Naive B cell (primary cell): ENCODE measurements at places on chromosomes 5 and 9. TPM values are rescaled to one million over a fixed set of nuclear protein-coding genes. Genes with fewer than 3 reads are reported as not detected.

Gene CARD9
- polyA plus RNA-seq: 0.16 TPM

Gene POLR3G
- 3.3 TPM for polyA plus RNA-seq

Gene ALDOB
- not detected for polyA plus RNA-seq

Gene STPG3
- polyA plus RNA-seq: not detected

Gene CERCAM
- polyA plus RNA-seq: 0.31 TPM

Gene FGD3
- polyA plus RNA-seq: 71.1 TPM

Gene ENTR1
- polyA plus RNA-seq: 15.8 TPM

Gene GNPDA1
- 9.9 TPM for polyA plus RNA-seq

Gene PLAC8L1
- not detected for polyA plus RNA-seq

Gene ZNF879
- polyA plus RNA-seq: 6.4 TPM

Gene GDF9
- polyA plus RNA-seq: not detected

Gene FABP6
- not detected for polyA plus RNA-seq

DNA sequence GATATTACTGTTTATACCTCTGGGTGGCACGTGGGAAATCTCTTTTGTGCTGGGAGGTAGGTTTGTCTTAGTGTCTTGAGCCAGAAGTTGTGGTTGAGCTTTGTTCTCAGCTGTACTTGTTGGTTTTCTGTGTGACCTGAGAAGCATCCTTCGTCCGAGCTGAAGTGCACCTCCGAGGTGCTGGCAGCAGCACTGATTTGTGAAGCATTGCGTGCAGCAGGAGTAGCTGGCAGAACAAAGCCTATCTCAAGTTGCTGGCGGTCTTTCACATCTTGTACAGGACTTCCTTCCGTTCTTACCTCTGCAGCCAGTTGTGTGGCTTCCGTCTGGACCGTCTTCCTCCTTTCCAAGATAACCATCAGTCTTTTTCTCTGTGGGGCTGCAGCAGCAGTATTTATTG lies 4.3 kb downstream of the PRRC2B start:
- no peaks in the 10 kb centered on the region for H3K27me3 ChIP-seq
- peaks cover 82% of the 10 kb centered on the region for H3K4me1 ChIP-seq

DNA sequence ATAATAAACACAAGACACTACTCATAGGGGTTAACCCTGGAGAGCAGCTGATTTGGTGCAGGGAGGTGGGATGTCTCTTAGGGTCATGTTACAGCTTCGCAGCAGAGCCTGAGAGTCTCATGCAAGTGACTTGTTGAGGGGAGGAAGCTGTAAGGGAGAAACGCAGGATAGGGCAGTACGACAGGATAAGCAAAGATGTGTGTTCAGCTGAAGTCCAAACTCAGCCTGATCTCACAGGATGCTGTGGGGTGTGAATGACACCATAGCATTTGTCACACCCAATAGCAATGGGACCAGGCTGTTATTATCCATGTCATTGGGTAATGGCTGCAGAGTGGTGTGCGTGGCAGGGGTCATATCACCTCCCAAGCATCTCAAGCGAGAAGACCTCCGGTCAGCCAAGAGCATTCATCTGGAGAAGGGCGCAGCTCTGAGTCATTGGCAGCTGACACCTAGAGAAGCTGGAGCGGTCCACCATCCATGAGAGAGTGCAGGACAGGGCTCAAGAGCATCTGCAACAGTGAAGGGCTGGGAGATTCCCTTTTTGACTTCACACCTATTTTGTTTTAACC lies 49.2 kb upstream of the RPL26L1 start:
- no peak overlapping the region for H3K4me3 ChIP-seq
- DNase-seq: no peak
- H3K27ac ChIP-seq: peak overlapping the region; percentile 94
- H3K4me1 ChIP-seq: peaks cover 27% of the 10 kb centered on the region
- no peaks in the 10 kb centered on the region for H3K27me3 ChIP-seq
- no peaks in the 10 kb centered on the region for H3K36me3 ChIP-seq

GRCh38 chr5:14443671-14444093 lies 137.9 kb upstream of the OTULINL start:
- H3K27me3 ChIP-seq: no peaks in the 10 kb centered on the region
- H3K4me1 ChIP-seq: peaks cover 7% of the 10 kb centered on the region
- no peak overlapping the region for H3K27ac ChIP-seq
- H3K4me3 ChIP-seq: no peak overlapping the region

DNA sequence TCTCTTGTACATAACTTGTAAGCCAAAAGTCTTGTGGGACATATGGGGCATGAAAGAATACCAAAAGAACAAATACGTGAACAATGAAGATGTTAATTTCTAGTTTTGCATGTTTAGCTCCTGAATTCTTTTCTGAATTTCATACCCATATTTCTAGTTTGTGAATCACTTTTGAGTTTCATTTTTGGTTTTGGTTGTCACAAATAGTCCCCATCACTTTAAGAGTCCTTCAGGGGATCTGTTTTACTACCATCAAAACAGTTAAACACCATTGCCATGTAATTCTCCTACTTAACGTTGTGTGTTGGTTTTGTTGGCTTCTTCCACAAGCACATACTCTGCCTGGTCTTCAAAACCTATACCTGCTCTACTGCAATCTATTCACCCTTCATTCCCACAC lies 27.0 kb downstream of the VCAN start:
- no peak for DNase-seq
- H3K4me3 ChIP-seq: no peak overlapping the region
- peaks cover 3% of the 10 kb centered on the region for H3K27me3 ChIP-seq
- H3K36me3 ChIP-seq: no peaks in the 10 kb centered on the region

- H3K36me3 ChIP-seq: no peaks in the 10 kb centered on the region
- H3K4me1 ChIP-seq: peaks cover 14% of the 10 kb centered on the region
- no peaks in the 10 kb centered on the region for H3K27me3 ChIP-seq
- H3K4me3 ChIP-seq: no peak overlapping the region
- no peak for DNase-seq
These were observed 135.3 kb upstream of the EPB41L4A start for GRCh38 chr5:112554101-112554977.

DNA sequence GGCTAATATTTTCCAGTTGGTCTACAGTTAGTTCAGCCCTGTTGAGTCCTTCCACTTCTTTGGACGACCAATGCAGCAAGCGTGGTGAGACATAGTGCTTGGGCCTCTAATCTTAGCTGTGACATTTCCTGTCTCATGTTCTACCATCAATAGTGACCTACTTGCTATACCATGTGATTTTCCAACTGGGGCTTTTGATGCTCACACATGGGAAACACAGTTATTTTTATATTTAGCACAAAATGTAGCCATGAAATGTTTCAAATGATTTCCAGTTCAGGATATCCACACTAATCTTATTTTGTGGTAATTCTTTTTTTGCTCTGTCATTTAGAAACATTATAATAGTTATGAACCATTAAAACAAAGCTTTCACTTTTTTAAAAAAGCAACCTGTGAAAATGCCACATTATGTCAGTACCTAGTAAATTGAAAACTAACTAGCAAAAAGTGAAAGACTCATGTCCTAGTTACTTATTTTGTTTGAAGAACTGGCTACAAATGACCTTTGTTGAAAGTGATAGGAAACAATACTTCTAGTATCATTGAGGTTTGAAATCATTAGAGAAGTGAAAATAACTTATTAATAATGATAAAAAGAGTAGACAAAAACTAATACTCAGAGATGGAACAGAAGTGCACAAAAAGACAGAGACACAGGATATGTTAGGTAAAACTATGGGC lies 18.3 kb downstream of the MARCHF3 start:
- H3K27me3 ChIP-seq: no peaks in the 10 kb centered on the region
- H3K4me3 ChIP-seq: no peak overlapping the region
- no peak for DNase-seq
- H3K36me3 ChIP-seq: no peaks in the 10 kb centered on the region

GRCh38 chr5:73690015-73690414 lies 64.0 kb downstream of the ARHGEF28 start:
- no peaks in the 10 kb centered on the region for H3K36me3 ChIP-seq
- DNase-seq: no peak
- H3K27me3 ChIP-seq: peaks cover 3% of the 10 kb centered on the region
- no peak overlapping the region for H3K4me3 ChIP-seq

DNA sequence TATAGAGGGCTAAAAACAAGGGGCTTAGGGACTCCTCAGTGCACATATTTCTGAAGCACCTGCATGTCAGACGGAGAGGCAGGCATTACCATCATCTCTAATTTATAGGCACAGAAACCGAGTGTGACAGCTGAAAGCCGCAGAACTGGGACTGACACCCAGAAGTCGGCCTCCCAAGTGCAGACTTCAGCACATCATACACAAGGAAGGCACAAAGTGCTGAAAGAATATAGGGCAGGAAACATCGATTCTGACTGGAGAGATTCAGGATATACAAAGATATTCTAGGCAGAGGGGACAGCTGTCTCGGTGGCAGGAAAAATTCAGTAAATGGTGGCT lies 11.2 kb downstream of the MRPS27 start:
- H3K36me3 ChIP-seq: peaks cover 4% of the 10 kb centered on the region
- H3K27me3 ChIP-seq: no peaks in the 10 kb centered on the region
- H3K27ac ChIP-seq: peak overlapping the region; percentile 92
- peaks cover 24% of the 10 kb centered on the region for H3K4me1 ChIP-seq

DNA sequence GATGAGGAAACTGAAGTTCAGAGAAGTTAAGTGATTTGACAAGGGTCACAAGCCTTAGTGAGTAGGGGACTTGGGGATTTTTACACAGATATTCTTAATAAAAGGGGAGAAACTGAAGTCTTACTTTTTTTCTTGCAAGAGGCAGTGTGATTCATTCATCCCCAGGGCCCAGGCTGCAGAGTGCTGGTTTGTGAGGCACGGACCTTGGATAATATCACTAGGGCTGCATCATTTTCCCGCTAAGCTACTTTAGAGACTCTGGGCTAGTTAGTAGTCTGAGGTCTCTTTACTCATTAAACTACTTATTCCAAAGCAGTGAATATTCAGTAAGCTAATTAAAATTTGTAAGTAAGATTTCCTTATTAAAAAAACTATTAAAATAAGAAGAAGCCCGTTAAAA lies 195.0 kb downstream of the PBX3 start:
- no peak for DNase-seq
- H3K36me3 ChIP-seq: peaks cover 36% of the 10 kb centered on the region
- no peak overlapping the region for H3K27ac ChIP-seq
- no peak overlapping the region for H3K4me3 ChIP-seq
- H3K4me1 ChIP-seq: no peaks in the 10 kb centered on the region

DNA sequence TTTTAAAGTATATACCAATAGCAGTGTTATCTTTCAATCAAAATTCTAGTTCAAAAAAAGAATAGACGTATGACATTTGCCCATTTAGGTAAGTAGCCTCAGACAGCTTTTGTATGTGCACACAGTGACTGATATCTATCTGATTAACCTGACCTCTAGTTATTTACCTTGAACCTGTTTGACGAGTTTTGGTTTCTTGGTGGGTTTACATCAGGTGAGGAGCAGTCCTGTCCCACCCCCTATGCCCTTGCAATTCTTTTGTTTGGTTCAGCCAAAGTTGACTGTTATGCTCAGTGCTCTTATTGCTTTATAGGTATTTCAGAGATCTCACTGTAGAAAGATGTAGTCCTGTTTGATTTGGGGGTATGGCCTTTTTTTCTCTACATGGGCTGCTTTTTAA lies 147.2 kb downstream of the ISOC1 start:
- no peak overlapping the region for H3K27ac ChIP-seq
- no peaks in the 10 kb centered on the region for H3K27me3 ChIP-seq
- no peak overlapping the region for H3K4me3 ChIP-seq
- H3K36me3 ChIP-seq: no peaks in the 10 kb centered on the region
- no peak for DNase-seq
- H3K4me1 ChIP-seq: no peaks in the 10 kb centered on the region

GRCh38 chr5:86354664-86355063 lies 263.1 kb upstream of the COX7C start:
- no peak overlapping the region for H3K4me3 ChIP-seq
- H3K4me1 ChIP-seq: no peaks in the 10 kb centered on the region
- H3K27me3 ChIP-seq: no peaks in the 10 kb centered on the region
- H3K36me3 ChIP-seq: no peaks in the 10 kb centered on the region
- H3K27ac ChIP-seq: no peak overlapping the region

GRCh38 chr5:143142596-143143435 lies 260.7 kb downstream of the NR3C1 start:
- no peak overlapping the region for H3K27ac ChIP-seq
- no peaks in the 10 kb centered on the region for H3K27me3 ChIP-seq
- DNase-seq: no peak

GRCh38 chr5:156585999-156586398 lies 259.0 kb downstream of the SGCD start:
- H3K4me1 ChIP-seq: no peaks in the 10 kb centered on the region
- no peak for DNase-seq
- peaks cover 19% of the 10 kb centered on the region for H3K27me3 ChIP-seq

DNA sequence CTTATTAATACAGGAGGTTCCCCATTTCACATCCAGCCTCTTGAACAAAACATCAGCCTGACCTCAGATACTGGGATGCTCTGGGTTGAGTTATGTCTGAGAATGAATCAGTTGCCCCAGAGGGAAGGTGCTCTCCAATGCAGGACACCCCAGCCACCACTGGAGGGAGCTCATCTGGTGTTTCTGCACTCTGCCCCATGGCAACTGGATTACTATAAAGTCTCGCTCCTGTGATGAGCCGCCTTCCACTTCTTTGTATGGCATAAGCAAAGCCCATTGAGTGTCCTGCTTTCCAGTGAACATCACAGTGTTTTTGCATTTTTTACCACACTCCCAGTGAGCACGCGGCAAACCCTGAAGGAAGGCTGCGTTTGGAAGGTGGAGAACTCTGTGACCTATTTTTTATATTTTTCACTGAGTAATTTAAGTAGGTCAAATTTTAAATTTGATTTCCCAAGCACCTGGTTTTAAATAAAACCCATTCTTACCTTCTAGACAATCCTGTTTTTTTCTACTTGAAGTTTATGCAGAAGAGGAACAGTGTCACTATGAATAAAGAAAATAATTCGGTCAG lies 176.9 kb upstream of the WWC1 start:
- no peaks in the 10 kb centered on the region for H3K27me3 ChIP-seq
- no peak overlapping the region for H3K4me3 ChIP-seq
- H3K27ac ChIP-seq: no peak overlapping the region
- no peaks in the 10 kb centered on the region for H3K36me3 ChIP-seq
- no peaks in the 10 kb centered on the region for H3K4me1 ChIP-seq
- DNase-seq: no peak

DNA sequence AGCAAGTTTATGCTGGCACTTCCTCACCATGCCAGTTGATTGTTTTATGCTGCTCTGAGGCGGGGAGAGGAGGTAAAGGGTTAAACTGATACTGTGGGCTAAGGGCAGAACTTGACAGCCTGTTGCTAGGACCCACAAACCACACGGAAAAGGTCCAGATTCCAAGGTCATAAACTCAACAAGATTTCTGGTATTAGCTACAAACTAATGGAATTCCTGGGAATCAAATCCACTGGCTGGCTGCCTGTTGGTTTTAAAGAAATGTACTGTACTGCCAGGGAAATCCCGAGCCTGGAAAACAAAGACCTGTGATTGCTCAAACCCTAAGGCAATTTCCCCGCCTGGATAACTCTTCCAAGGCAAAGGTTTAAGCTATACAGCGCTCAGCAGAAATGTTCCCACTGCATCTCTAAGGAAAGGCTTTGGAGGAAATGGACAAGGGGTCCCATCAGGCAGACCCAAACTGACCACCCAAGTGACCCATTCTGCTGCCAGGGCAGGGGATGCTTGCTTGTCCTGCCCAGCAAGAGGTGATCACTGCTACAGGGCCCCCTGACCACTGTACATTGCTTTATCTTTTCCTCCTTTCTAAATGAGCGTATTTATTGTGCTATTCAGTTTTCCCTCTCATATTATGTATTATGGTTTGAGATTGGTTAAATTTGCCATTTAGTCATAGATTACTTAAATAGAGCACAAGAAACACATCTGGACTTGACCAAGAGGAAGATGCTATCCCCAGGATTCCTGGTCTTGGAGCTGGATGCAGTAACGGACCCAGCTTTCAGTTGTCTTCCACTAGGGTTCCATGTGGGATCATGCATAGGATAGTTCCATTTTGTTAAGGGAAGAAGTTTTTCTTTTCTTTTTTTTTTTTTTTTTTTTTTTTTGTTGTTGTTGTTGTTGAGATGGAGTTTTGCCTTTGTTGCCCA lies 124.3 kb downstream of the SUSD1 start:
- H3K27me3 ChIP-seq: no peaks in the 10 kb centered on the region
- no peak for DNase-seq
- H3K27ac ChIP-seq: no peak overlapping the region
- peaks cover 33% of the 10 kb centered on the region for H3K4me1 ChIP-seq
